ENCODE measurements at places on chromosomes 6 and 20.
A peak's percentile ranks its signal among the peaks of the same experiment; 100 is the strongest.

DNA sequence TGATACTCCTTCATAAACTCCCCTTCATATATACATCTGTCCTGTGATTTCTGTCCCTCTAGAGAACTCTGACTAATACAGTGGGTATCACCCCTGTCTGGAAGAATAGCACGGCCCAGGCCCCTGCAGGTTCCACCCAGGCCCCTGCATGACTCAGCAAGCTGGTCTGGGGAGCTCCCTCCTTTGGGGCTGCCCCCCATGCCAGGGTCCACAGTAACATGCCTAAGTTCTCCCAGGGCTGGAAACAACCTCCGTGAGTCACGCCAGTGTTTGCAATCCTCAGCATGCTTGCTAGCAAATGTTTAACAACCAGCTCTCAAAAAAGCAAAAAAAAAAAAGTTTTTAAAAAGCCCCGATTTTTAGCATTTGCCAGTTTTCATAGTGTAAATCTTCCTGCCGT lies 134.3 kb upstream of the CDH4 start:
- DNase-seq: peak; percentile 24

GRCh38 chr6:134240665-134241431 lies 77.1 kb downstream of the SGK1 start:
- no peak for DNase-seq

DNA sequence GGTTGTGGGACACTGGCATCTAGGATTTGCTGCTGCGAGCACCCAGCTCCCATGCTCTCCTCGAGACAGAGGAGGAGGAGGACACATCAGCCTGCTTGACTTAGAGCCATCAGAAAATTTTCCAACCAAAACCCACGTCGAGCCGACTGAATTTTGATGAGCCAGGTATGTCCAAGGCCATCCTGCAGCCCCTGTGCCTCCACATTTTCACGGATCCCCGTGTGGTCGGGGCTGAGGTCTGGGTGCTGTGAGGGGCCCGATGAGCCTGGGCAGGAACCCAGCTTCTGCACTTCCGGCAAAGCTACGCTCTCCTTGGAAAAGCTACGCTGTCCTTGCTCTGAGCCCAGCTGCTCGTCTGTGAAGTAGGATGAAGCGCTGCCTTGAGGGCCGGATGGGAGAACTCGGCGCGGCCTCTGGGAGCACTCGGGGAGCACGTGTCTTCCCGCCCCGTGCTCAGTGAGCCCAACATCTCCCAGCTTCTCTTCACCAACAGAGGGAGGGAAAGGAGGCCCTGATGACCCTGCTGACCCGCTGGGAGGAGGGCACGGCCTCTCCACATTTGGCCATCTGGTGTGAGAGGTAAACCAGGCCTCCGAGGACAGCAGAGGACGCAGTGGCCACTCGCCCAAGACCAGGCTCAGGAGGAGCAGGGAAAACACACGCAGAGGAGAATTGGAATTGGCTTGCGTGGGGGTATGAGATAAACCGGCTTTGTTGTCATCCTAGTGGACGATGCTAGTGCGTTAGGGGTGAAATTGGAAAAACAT lies 33.9 kb downstream of the PSMG4 start:
- DNase-seq: no peak

GRCh38 chr6:139748353-139749146 lies 374.1 kb upstream of the CITED2 start:
- DNase-seq: no peak

- no peak for DNase-seq
Measured at GRCh38 chr6:158565482-158566040, 5.7 kb downstream of the TMEM181 start.

DNA sequence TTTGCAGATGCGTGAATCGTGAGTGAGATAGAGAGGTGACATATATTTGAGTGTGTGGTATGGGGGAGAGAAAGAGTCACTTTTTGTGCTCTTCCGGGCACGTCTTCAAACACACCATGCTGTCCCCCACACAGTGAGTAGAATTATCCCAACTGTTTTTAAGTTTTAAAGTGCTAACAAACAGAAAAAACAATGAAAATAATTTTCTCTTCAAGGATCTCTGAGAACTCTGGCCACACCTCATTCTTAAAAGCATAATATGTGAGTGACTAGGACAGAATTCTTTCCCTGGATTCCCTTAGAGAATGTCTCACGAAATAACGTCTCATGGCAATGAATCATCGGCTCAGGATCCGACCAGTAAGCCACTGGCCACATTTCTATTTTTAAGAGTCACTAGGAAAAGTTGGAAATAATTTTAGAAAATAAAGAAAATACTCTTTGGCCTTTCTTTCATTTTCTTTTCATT lies 235.7 kb upstream of the ZNF217 start:
- peak; percentile 91 for DNase-seq

DNA sequence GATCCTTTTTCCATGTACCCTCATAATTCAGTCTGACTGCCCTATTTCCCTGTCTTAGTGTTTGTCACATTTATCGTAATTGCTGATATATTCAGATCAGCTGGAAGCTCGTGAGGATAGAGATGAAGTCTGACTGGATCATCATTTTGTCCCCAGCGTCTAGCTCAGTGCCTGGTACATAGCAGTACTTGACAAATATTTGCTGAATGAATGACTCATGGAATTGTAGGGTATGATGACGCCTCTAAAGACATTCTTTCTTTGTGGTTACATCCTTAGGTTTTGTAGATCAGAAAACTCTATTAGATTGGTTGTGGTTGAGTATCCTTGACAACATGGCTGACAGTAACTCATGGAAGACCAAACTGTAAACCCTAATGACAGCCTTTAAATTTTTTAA lies 68.9 kb downstream of the MTHFD1L start:
- peak; percentile 88 for DNase-seq

- DNase-seq: no peak
Measured at GRCh38 chr6:41088451-41088850, 15.7 kb downstream of the NFYA start.

- DNase-seq: no peak
Measured at GRCh38 chr6:106474466-106474865, 113.9 kb downstream of the CRYBG1 start.

GRCh38 chr6:94588301-94588700 lies 989.0 kb upstream of the MANEA start:
- no peak for DNase-seq

GRCh38 chr20:4625687-4626086 lies 96.0 kb upstream of the PRND start:
- DNase-seq: no peak

DNA sequence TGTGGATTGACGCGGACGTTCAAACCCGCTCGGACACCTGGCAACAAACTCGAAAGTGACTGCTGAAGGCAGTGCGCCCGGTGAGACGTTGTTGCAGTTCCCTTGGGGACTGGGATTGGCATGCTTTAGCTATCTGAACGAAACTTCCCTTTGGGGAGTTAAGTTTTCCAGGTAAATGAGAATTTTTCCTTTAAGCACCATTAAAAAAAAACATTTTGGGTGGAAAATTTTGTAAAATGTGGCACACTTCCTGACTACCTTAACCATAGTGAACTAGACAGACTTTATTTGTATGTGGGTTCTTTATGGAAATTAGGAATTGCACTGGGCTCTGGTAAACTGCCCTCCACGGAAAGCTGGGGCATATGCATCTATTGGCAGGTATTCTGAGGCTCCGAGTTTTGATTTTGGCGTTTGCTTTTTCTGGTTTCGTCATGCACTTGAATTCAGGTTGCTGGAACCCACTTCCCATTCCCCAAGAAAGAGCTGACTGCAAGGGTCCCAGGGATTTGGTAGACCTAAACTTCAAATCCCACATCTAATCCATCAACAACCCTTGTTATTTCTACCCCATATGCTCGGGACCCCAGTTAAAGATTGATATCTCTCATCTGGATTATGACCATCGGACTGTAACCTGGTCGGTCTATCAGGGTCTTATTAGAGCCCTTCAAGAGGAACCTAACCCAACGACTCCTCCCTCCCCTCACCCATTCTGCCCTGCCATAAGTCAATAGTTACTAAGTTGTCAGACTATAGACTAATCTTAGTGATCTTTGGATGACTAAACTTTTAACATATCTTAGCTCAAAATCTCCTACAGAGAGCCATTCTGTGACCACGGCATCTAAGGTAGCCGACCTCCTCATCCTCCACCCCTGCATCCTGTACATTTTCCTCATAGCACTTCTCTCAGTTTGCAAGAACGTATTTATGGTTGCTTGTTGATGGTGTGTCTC lies 800 bp upstream of the DYNLT1 start:
- no peak for DNase-seq

- no peak for DNase-seq
Measured at GRCh38 chr6:42316981-42317380, 99.3 kb upstream of the MRPS10 start.

DNA sequence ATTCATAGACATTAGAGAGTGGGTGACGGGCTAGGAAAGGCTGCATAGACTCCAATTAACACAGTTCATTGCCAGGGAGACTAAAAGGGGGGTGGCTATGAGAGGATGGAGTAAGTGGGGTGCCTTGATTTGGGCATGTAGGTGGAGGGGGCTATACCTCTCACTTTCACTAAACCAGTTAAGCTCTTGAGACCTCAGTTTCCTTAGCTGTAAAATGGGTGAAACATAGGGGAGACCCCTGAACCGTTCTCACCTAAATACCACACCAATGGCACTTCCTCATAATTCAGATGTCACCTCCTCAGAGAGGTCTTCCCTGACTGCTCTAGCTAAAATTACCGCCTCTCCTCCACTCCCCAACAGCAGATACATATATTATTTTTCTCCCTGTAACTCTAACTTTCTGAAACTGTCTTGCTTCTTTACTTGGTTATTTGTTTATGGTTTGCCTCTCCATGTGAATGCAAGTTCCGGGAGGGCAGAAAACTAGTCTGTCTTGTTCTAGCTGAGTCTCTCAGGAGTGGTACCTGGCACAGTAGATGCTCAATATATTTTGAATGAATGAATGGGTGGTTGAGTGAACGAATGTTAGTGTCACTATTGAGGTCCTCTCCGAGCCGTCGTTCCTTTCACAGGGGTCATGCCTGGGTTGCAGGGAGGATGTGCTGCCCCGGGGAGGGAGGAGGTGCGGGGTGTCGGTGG lies 615 bp upstream of the EYA2 start:
- no peak for DNase-seq

DNA sequence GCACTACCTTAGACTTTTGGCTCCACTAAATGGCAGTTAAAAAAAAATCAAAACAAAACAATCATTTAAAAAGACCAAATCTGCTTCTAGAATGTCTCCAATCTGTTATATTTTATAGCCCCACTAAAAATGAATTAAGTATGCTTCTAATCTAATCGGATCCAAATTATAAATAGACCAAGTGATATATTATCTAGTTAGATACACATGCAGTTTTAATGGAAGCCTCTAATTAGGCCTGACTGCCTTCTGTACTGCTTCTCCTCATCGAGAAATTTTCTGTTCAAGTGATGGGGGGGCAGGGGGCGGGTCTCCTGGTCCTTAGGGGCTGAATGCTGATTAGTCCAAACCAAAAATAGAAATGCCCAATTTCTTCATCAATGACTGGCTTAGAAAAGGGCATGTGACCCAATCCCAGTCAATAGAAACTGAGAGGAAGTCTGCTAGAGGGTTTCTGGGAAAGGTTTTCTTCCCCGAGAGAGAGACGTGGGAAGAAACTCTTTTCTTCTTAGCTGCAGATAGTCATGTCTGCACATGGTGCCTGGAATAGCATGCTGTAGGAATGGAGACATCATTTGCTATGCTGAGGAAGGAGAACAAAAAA lies 6.9 kb downstream of the SESN1 start:
- DNase-seq: no peak

DNA sequence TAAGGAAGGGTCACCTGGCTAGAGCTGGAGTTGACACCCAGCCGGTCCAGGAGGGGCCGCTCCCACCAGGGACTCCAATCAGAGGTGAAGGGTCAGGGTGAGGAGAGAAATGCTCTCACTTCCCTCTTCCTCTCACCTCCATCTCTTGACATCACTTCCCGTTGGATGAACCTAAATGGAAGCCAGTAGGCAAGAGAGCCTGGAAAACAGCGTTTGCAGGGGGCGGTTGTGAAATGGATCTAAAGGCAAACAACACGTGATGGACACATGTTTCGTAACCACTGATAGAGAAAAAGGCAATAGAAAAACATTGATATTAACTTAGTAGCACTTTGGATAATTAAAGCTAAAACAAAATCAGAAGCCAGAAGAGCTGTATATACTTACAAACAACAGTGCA lies 105.6 kb upstream of the FOXA2 start:
- DNase-seq: no peak

DNA sequence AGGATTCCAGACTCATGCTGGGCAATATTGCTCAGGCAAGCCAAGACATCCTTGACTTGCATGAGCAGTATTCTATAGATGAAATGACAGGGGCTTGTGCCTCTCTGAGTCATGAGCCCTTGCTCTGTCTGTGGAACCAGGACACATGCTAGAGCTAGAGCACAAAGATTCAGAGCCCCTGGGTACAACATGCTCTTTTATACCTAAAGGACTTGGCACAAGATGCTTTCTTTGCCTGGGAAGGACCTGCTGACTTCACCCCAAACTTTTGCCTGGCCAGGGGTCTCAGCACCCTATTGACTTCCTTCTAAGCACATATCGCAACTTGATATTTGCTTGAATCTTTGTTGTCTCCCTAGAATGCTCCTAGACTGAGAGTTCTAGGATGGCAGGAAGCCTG lies 27.4 kb downstream of the TGM6 start:
- DNase-seq: no peak

- no peak for DNase-seq
Measured at GRCh38 chr20:10324198-10324847, 105.7 kb downstream of the SNAP25 start.

DNA sequence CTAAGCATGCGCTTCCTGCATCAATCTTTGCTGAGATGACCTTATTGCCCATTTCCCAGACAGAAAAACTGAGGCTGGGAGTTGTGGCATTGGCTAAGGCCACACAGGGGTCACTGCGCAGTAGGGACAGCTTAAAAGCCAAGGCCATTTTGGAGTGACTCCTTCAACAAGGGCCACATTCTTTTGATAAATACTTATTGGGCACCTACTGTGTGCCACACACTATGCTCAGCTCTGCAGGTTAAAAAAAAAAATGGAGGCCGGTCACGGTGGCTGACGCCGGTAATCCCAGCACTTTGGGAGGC lies 108.6 kb downstream of the CEBPB start:
- DNase-seq: no peak

GRCh38 chr6:165987483-165988301 lies 180.0 kb downstream of the TBXT start:
- no peak for DNase-seq

GRCh38 chr6:110520209-110520965 lies 44.0 kb upstream of the SLC22A16 start:
- no peak for DNase-seq

- DNase-seq: no peak
Measured at GRCh38 chr6:131890091-131890490, 61.1 kb downstream of the CCN2 start.

GRCh38 chr20:25353747-25354705 lies 36.6 kb downstream of the ABHD12 start:
- no peak for DNase-seq

- DNase-seq: no peak
Measured at GRCh38 chr6:54076159-54076789, 35.0 kb upstream of the MLIP start.

- no peak for DNase-seq
Measured at GRCh38 chr6:41596096-41596685, 42.1 kb upstream of the MDFI start.

- DNase-seq: no peak
Measured at GRCh38 chr6:158387036-158387435, 74.8 kb downstream of the TULP4 start.

- DNase-seq: no peak
Measured at GRCh38 chr20:10960416-10960815, 286.6 kb upstream of the JAG1 start.
